ENCODE measurements at places on chromosomes 2 and 18. TPM values are rescaled to one million over a fixed set of nuclear protein-coding genes. Genes with fewer than 3 reads are reported as not detected.

- H3K4me3 ChIP-seq, result no peak overlapping the region
- H3K4me1 ChIP-seq, result no peaks in the 10 kb centered on the region
Measured at GRCh38 chr18:67845035-67845434, 328.5 kb upstream of the DSEL start.

DNA sequence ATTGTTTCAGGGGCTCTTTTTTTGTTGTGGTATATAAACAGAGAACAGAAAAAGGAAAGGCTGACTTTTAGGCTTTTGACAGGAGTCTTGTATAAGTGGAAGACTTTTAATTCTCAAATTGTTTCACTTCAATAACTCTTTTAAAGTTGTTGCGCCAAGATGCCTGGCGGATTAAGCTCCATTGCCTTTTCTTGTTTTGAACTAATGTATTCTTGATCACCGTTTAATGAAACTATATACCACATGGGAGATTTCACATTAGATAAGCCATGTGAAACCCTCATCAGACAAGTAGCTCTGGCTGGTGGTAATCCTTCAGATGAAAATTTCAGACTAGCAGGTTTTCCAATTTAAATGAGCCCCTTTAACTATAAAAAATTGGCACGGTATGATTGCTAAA lies 257.4 kb downstream of the CCDC178 start:
- no peaks in the 10 kb centered on the region for H3K27me3 ChIP-seq
- no peaks in the 10 kb centered on the region for H3K4me1 ChIP-seq
- no peak overlapping the region for H3K4me3 ChIP-seq
- no peak for DNase-seq
- H3K36me3 ChIP-seq, result no peaks in the 10 kb centered on the region

DES gene
- 3,551 TPM for total RNA-seq

DNA sequence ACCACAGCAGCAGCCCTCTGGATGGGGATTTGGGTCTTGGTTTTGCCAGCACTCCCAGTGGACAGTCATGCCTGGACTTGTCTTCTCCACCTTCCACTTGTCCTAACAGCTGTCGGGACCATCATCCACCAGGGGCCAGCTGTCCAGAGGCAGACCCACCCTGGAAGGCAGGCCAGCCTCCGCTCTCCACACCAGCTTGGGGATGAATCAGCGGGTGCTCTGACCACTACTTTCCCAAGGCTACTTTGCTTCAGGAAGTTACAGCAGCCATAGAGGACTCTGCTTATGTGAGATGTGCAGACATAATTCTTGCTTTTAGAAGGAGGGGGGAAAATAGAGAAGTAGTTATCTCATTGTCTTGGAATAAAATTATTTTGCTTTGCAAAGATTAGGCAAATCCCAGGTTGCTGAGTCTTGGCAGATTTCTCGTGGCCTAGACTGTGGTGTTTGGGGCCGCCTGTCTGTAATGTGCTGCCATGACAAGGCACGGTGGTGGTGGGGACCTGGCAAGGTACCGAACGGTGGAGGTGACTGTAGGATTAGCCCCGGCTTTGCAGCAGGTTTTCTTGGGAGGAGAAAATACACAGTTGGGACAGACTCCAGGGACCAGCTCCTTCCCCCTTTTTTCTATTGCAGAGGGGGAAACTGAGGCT lies 148.7 kb downstream of the AGAP1 start:
- peaks cover 4% of the 10 kb centered on the region for H3K4me1 ChIP-seq
- H3K27me3 ChIP-seq, result no peaks in the 10 kb centered on the region
- DNase-seq, result no peak
- H3K36me3 ChIP-seq, result no peaks in the 10 kb centered on the region

GRCh38 chr2:145036421-145037011 lies 516.6 kb upstream of the ZEB2 start:
- no peaks in the 10 kb centered on the region for H3K4me1 ChIP-seq
- H3K27me3 ChIP-seq, result no peaks in the 10 kb centered on the region
- no peak for DNase-seq
- H3K36me3 ChIP-seq, result no peaks in the 10 kb centered on the region
- peak overlapping the region; percentile 23 for H3K27ac ChIP-seq

ST8SIA5 gene
- not detected for total RNA-seq

GRCh38 chr2:96888072-96889011 lies 18.5 kb upstream of the SEMA4C start:
- no peaks in the 10 kb centered on the region for H3K4me1 ChIP-seq
- H3K27me3 ChIP-seq, result no peaks in the 10 kb centered on the region
- DNase-seq, result no peak
- no peaks in the 10 kb centered on the region for H3K36me3 ChIP-seq
- peak overlapping the region; percentile 77 for H3K27ac ChIP-seq

IL1RN gene
- 0.77 TPM for total RNA-seq

Measured in uterus (tissue), 4 donors.